ENCODE measurements at places on chromosomes 6 and 20. TPM values are rescaled to one million over a fixed set of nuclear protein-coding genes. Genes with fewer than 3 reads are reported as not detected.
A peak's percentile ranks its signal among the peaks of the same experiment; 100 is the strongest.

Gene CAP2
- 11.3 TPM for total RNA-seq

Gene UBE2J1
- 12.2 TPM for total RNA-seq

DNA sequence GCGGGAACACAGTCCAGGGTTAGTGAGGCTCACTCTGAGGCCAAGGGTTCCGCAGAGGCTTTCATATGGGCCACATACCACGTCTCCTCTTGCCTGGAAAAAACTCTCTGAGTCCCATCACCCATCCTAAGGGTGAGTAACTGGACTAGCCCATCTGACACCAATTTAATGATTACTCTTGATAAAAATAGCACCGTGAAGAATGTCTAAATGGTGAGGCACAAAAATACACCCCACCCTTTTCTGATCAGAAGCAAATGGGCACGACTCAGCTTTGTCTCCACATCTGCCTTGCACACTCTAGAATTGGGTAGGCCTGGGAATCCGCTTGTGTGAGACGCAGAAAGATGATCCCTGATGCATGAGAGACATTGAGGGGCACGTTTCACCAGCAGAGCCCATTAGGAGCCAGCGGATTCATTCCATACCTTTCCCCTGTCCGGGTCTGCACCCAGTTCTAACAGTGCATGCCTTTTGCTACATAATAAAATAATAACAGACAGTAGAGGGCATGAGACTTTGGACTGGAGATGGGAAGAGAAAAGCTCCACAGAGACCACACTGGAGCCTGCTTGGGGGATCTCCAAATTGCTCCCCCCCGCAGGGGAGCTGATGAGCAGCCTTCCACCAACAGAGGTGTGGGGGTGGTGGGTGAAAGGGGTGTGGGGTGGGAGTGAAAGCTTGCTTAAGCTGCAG, 110.0 kb upstream of the KCNK16 start:
- DNase-seq = no peak

- DNase-seq = no peak
Observed at GRCh38 chr6:53202052-53202451, 53.4 kb upstream of the GCM1 start.

DNA sequence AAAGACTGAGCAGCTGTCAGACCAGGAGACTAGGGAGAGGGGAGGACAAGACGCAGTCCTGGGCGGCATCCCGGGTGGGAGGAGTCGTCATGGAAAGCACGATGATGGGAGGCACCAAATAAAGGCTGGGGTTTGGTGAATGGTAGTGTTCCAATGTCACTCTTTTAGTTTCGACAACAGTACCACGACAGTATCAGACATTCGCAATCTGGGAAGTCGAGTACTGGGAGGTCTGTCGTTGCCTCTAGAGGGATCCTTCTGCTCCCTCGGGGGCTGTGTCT, 32.1 kb downstream of the PSMG4 start:
- no peak for DNase-seq

GRCh38 chr6:170211404-170212025, 79.4 kb downstream of the DLL1 start:
- DNase-seq = peak; percentile 48

- DNase-seq = peak; percentile 98
Observed at GRCh38 chr6:35731414-35731735, 5.5 kb upstream of the ARMC12 start.

- DNase-seq = no peak
Observed at GRCh38 chr6:142637624-142638351, 307.2 kb downstream of the HIVEP2 start.

Gene PFDN4
- total RNA-seq = 64.5 TPM

All from H7 (cell line).